ENCODE measurements at places on chromosomes 6 and 20.
A peak's percentile ranks its signal among the peaks of the same experiment; 100 is the strongest.

- no peak for DNase-seq
These were observed 21.6 kb upstream of the FKBP5 start for GRCh38 chr6:35710241-35710847.

GRCh38 chr6:110039981-110040383 lies 61.9 kb downstream of the GPR6 start:
- DNase-seq = no peak

DNA sequence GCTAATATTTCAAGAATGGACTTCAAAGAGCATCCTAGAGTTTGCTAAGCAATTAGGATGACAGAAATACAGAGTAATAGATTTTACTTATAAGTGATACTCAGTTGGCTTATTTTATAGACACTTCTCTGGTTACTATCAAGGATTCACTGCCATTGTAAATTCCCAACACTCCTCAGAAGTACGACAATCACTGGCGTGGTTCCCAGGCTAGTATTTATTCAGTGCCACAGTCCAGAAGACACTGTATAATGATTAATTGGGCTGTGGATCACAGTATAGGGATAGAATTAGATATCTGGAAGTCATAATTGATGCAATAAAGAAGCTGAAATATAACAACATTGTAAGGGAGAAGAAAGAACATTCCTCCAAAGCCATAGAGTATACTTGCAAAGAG lies 15.7 kb downstream of the MANEA start:
- peak; percentile 7 for DNase-seq

DNA sequence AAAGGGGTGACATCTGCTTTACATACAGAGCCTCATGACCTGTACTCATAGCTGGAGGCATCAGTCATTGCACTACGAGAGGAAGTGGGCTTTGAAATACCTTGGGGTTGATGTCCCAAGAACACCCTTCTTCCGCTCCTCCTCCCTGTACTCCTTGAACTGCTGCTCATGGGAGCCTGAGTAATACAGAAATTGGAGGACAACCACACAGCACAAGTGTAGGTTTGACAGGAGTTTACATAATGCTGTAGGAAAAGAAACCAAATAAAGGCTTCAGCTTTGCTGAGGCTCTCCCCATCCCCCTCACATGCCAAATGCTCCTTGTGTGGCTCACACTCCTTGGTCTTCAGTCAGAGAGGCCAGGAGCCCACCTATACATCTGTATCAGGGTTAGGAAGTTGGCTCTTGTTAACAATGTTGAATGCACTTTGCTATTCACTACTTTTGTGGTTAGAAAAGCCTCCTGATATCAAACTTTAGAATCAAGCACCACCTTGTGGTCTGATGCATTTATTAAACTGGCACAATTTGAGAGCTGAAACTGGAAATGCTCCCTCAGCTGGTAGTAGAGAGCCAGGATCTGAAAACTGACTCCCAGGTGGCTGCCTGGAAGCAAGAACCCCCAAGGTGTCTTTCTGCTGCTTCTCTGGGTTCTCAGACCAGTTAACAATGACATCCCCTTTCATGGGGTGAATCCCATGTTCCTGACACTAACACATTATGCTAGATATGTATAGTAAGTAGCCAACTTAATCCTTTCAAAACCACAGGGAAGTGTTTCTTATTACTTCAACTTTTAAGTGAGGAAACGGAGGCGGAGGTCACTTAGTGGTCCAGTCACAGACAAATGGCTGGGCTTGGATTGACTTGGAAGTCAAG lies 56.2 kb upstream of the EDN1 start:
- DNase-seq = peak; percentile 88

DNA sequence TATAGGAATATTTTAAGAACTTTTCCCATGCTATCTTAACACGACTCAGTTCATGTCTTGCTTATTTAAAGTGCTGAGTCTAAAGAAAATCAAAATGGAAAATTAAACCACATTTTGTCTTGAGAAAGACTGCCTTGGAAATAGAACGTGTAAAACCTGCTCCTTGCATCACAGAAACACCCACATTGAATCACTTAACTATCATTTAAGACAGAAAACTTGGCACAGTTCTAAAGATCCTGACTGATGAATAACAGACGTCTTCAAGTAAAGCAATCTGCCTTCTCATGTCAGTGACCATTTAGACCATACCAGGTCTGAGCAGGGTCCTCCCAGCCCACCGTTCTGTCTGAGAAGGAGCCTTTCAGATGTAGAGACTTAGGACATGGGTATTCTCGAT lies 7.4 kb downstream of the PERP start:
- DNase-seq = no peak

DNA sequence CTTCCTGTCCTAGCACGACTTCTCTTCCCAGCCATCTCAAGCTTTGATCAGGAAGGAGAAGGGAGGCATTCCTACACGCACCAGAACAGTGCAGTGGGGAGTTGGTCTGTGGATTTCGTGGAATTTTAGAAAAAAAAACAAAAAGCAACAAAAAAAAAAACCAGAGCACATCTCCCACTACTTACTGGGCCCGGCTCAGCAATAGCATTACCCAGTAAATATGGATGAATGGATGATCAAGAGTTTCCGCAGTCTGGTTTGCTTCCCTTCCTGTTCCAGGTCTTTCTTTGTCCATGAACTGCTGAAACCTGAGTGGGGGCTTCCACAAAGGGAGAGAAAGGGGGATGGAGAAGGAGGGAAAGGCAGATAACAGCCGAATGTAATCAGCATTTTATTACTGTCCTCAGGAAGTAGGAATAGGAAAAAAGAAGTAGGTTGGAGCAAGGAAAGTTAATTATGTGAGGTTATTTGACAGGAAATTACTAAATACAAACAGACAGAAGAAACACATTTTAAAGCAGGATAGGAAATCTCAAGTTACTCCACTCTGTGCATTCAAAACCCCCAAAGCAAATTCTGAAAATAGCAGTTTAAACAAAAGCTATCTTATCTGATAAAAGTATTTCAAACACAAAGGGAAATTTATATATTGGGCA lies 349.0 kb downstream of the PRL start:
- DNase-seq = no peak

DNA sequence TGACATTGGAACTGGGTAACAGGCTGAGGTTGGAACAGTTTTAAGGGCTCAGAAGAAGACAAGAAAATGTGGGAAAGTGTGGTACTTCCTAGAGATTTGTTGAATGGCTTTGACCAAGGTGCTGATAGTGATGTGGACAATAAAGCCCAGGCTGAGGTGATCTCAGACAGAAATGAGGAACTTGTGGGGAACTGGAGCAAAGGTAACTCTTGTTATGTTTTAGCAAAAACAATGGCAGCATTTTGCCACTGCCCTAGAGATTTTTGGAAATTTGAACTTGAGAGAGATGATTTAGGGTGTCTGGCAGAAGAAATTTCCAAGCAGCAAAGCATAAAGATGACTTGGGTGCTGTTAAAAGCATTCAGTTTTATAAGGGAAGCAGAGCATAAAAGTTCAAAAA lies 474.7 kb upstream of the ADGRB3 start:
- DNase-seq = no peak

- no peak for DNase-seq
These were observed 125.3 kb upstream of the SPACA1 start for GRCh38 chr6:87922196-87922946.

GRCh38 chr20:47181056-47181862 lies 175.2 kb downstream of the ZMYND8 start:
- no peak for DNase-seq

DNA sequence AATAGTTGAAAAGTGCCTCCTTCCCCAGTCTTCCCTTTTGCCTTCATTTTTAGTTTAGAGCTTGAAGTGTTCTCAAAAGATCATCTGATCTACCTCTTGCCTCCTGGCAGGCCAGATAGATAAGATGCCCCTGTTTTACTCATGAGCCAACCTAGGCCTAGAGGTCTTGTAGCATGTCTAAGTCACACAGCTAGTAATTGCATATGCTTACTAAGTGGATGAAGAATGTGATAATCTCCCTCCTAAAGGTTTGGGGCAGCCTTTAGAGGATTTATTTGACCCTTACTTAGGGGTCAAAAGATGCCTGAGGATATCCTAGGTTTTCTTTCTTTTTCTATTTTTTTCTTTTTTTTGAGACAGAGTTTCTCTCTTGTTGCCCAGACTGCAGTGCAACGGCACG lies 2.1 kb downstream of the C6orf141 start:
- no peak for DNase-seq

DNA sequence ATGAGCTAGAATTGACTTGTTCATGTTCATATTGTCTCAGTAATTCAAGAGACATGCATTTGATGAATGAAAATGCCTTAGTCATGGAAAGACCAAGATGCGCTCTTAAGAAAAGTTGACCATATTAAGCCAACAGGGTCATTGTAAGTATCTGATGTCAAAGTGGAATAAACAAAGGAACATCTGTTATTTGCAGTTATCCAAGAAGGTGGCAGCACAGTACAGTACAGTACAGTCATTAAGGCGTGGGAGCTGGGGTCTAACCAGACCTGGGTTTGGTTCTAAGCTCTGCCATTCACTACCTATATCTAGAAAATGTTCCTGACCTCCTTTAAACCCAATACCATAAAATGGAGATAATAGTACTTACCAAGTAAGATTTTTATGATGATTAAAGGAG lies 178.1 kb downstream of the BACH2 start:
- DNase-seq = no peak

DNA sequence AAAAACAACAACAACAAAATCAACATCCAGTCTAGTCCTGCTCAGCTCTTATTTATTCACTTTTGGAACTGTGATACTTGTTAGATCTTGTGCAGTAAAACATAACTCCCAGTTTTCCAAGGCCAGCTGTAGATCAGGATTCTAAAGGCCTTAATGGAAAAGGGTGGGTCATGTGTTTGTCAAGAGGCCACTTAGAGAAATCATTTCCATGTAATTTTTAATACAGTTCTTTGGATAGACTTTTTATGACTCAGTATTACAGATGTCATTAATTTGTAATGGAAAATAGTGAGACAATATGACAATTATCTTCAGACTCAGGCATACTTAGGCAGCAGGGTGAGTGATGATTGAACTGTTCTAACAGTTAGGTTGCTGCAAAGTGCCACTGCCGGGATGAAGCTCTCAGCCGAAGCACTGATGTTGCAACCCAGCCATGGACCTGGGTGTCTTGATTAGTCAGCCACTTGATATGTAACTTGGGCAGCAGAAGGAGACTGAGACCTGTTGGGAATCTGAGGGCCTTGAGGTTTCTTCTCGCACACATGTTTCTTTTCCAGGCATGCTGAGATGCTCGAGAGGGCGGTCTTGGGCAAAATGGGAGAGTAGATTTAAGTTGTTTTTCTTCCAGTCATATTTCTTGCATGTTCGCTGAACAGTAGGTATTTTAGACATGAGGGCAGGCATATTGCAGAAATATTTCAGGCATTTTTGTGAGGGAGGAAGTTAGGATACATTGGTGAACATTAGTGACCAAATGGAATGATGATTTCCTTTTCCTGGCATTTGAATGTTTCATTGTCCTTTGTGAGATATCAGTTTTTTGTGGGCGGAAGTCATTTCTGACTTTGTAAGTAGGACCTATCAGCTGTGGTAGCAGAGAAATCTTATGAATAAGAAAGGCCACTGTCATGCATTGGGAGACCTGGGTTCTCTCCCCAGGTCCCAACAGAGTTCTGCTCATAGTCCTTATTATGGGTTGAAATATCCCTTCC lies 52.3 kb downstream of the SLX4IP start:
- no peak for DNase-seq

DNA sequence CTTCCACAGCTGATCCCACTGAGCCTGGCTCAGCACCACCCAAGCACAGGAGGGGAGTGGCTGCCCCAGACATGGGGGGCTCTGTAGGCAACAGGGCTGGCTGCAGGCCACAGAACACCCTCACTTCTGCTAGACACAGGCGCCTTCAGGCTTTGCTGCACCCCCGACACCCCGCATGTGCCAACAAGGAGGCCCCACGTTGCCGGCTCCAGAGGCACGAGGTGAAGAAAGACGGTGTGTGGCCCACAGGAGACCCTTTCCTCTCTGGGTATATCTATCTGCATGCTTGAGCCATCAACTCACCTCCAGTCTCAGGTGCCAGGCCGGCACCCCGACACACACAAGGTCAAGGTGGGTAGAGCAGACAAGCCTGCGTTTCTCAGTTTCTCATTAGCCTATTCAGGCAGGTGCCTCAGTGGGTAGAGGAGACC lies 158.3 kb downstream of the DLL1 start:
- no peak for DNase-seq

DNA sequence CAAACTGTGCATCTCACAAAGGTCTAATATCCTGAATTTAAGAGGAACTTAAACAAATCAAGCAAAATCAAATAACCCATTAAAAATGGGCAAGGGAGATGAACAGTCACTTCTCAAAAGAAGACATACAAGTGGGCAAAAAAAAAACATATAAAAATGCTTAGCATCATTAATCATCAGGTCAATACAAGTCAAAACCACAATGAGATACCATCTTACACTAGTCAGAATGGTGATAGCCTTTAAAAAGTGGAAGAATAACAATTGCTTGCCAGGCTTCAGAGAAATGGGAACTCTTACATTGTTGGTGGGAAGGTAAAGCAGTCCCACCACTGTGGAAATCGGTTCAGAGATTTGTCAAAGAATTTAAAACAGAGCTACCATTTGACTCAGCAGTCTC lies 646.7 kb upstream of the PTCHD4 start:
- no peak for DNase-seq
